ENCODE measurements at places on chromosomes 5 and 9.

- no peak for DNase-seq
These were observed 518.3 kb upstream of the ITGA1 start for GRCh38 chr5:52269401-52269800.

- no peak for DNase-seq
These were observed 9.3 kb downstream of the PBX3 start for GRCh38 chr9:125756518-125756917.

DNA sequence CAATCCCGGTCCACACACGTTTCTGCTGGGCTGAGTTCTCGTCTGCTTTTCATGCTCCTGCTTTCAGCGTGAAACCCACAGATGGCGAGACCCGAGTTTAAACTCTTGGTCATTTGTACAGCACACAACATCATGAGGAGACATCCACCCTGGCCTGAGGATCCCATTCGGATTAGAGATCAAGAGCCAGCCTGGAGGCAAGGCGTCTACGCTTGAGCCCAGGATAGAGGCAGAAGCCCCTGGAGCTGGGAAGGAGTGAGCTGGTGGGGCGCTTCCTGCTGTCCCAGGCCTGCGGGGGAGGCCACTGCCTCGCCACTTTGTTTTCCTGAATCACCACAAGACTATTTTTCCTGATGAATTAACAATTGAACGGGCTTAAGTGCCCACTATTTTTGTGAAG lies 281.9 kb upstream of the IRX4 start:
- DNase-seq = no peak

GRCh38 chr5:31273631-31274378 lies 80.3 kb downstream of the CDH6 start:
- no peak for DNase-seq

DNA sequence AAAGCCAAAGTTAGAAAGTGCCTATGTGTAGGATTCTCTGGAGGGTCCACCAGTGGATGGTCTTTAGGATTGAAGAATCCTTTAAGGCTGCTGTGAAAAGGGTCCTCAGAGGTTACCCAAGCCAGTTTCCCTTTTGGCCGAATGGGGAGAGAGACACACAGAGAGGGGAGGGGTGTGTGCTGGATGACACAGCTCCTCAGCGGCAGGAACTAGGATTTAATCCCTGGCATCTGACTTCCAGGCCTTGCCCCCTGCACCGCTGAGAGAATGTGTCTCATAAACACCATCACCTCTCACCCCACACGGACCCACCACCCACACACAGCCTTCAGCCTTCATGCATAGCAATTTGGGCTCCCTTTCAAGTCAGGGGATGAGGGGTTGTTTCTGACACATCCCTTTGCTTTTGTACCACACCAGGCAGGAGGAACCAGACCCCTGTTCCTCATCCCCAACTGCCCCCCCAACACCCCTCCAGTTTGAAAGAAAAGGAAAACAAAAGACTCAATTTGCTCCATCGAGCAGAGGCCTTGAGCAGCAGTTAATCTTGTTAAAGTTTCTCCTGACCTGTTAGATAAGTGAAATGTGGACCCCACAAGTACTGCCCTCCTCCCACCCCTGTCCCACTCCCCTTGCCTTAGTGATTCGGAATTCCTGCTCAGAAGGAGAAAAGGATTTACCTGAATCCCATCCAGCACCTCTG lies 4.0 kb downstream of the PAPPA start:
- DNase-seq = no peak

- no peak for DNase-seq
These were observed 6.4 kb downstream of the HNRNPAB start for GRCh38 chr5:178210686-178211085.

DNA sequence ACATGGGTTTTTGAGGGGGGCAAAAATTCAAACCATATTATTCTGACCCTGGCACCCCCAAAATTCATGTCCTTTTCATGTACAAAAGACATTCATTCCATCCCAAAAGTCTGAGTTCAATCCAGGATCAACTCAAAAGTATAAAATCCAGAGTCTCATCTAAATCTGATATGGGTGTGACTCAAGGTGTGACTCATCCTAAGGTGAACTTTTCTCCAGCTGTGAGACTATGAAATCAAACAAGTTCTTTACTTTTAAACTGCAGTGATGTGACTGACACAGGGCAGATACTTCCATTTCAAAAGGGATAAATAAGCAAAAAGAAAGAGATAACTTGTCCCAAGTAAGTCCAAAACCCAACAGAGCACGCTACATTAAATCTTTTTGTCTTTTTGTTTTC lies 20.6 kb upstream of the CYLC2 start:
- DNase-seq = no peak

- no peak for DNase-seq
These were observed 155.4 kb downstream of the DTWD2 start for GRCh38 chr5:118832974-118833373.

GRCh38 chr9:4691795-4692194 lies 12.4 kb downstream of the CDC37L1 start:
- DNase-seq = no peak

DNA sequence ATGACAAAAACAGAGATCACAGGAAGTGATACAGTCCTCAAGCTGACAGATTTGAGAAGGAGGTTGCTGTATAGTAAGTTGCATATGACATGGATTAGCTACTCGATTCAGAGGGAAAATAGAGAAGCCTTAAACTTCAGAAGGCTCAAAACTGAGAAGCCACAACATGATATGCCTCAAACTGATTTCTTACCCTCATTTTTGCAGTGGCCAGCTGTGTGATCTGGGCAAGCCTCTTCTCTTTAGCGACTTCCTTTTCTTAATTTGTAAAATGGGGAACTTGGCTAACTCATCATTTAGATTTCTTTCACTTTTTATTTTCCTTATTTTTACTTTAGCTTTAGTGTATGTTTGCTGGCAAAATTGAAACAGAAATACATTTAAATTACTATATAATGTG lies 421.1 kb downstream of the KIF4B start:
- DNase-seq = no peak

DNA sequence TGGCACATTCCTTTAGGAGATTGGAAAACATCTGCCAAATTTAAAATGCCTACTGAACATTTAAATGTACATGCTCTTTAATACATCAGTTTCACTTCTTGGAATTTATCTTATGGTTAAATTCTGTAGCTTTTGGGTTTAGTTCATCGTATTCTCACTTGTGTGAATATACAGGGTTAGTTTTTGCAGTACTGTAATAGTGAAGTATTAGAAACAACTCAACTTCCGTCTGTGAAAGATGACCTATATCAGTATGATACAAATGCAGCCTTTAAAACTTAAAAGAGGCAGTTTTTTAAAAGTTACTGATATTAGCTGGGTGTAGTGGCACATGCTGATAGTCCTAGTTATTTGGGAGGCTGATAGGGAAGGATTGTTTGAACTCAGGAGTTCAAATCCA lies 57.2 kb downstream of the CDC42SE2 start:
- DNase-seq = no peak

DNA sequence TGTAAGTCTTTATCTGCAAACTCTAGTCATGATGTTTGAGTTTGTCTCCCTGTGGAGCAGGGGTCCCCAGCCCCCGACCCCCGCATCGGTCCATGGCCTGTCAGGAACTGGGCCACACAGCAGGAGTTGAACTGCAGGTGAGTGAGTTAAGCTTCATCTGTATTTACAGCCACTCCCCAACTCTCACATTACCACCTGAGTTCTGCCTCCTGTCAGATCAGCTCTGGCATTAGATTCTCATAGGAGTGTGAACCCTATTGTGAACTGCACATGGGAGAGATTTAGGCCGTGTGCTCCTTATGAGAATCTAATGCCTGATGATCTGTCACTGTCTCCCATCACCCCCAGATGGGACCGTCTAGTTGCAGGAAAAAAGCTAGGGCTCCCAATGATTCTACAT lies 7.0 kb downstream of the C9orf85 start:
- no peak for DNase-seq

GRCh38 chr9:109411069-109411761 lies 86.9 kb downstream of the PTPN3 start:
- no peak for DNase-seq

DNA sequence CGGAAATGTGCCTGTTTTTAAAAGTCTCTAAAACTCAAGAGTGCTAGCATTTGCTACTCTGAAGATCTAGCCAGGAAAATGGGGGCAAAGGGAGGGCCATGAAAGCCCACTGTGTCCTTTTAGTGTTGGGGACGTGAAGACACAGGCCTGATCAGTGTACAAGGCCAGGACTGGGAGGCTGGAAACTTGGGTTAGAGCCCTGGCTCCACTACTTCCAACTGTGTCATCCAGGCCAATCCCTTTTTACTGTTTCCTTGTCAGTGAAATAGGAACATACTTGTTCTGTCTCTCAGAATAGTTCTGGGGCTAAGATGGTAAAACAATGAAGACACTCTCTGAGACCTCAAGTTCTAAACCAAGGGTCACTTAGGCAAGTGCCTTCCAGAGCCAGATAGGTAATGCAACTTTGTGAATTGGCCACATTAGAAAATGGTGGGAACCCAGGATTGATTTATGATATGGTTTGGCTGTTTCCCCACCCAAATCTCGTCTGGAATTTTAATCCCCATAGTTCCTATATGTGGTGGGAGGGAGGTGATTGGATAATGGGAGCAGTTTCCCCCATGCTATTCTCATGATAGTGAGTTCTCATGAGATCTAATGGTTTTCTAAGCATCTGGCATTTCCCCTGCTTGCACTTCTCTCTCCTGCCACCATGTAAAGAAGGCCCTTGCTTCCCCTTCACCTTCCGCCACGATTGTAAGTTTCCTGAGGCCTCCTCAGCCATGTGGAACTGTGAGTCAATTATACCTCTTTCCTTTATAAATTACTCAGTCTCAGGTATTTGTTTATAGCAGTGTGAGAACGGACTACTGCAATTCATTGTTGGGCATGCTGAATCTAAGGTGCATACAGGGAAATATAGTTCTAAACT lies 30.4 kb upstream of the B4GALT1 start:
- no peak for DNase-seq

GRCh38 chr9:13900449-13900848 lies 413.5 kb downstream of the NFIB start:
- DNase-seq = no peak

DNA sequence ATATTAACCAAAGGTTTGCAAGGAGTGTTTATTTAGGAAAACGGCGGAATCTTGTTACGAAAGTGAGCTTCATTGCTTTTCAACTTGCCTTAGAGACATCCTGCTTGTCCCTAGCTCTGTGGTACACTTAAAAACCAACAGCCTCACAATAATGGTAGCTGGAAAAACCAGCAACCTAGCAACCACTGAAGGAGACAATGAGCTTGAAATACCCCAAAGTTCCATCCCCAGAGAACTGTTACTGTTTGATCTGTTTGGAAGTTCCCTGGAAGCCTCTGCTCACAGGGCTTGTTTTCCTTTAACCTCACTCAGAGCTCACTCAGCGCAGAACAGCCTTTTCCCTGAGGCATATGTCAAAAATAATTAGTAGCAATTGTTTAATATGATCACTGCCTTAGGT lies 43.2 kb downstream of the SH3TC2 start:
- no peak for DNase-seq

- DNase-seq = peak; percentile 70
These were observed 80.7 kb downstream of the C9orf152 start for GRCh38 chr9:110126986-110127864.

- DNase-seq = no peak
These were observed 219.0 kb downstream of the MLLT3 start for GRCh38 chr9:20403346-20403745.

- DNase-seq = peak; percentile 39
These were observed 59.0 kb downstream of the MAT2B start for GRCh38 chr5:163564321-163564938.

DNA sequence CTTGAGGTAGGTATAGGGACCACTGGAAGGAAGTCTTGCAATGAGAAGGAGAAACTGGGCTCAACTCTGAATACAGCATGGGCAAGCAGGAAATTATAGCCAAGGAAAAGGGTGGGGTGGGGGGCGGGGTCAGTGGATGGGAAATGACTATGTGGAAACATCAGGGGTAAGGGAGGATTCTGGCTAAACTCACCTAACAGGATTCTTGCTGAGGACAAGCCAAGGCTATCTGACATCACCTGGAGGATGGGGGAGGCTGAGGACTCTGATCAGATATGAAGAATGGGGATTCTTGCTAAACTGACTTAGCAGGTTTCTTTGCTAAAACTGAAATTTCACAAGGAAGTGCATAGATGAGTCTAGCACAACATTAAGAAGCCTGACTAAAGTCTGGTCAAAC lies 40.8 kb downstream of the CTSL start:
- peak; percentile 62 for DNase-seq

GRCh38 chr9:21729648-21730047 lies 72.8 kb upstream of the MTAP start:
- DNase-seq = no peak

DNA sequence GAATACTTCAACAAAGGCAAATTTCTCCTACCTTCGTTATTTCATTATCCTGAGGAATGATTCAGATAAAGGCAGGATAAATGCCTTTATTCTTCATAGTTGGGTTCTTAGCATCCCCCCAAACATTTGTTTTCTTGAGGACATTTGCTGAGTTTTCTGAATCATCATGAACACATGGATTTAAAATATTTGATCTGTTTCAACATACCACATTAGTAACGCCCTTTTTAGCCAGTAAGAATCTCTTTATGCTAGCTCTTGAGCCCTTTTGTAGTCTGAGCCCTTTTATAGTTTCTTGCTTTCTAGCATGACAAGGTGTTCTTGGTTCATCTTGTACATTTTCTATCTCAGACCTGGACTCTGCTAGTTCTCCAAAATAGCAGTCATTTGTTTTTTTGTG lies 27.9 kb downstream of the SKIC3 start:
- no peak for DNase-seq

- DNase-seq = no peak
These were observed 1715.1 kb upstream of the WWC1 start for GRCh38 chr5:166576323-166576722.

GRCh38 chr5:53063176-53063575 lies 46.4 kb downstream of the MOCS2 start:
- no peak for DNase-seq

DNA sequence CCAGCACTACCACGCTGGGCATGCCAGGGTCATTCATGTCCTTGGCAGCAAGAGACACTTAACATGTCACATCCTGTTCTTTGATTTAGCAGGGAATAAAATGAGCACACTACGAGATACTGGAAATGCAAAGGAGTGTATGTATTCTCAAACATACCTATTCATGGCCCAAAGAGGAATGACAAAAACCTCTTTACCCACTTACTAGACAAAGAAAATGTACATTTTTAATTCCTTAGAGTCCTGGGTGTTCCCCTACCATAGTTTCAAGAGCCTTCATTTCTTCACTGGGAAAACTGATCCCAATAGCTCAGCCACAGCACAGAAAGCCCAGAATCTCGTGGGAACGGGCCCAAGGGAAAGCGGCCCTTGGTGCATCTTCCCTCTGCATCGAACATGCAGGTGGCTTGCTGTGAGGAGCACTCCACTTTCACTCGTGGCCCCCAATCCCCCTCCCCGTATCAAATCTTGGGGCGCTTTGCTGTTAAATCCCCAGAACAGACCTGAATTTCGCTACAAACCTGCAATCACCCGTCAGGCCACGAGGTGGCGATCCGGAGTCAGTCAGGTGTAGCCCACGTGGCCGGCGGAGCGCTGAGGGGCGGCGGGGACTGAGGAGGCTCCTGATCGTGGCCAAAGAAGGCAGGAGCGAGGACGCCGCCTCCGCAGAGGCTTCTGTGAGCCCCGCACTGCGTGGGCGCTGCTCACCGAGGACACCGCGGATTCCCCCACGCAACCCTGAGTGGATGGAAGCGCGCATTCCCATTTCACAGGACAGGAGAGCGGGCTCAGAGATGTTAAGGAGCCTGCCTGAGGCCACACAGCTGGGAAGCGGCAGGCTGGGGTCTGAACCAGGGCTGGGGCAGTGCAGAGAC lies 91.4 kb downstream of the LMX1B start:
- DNase-seq = peak; percentile 87

- no peak for DNase-seq
These were observed 33.1 kb downstream of the MFAP3 start for GRCh38 chr5:154071799-154072413.
